Activated CD4-positive, alpha-beta T cell treated with anti-CD3 and anti-CD28 coated beads, Interleukin-2, amount 10 ng/mL, durations not matched to agents 24 days and 14 days (primary cell): ENCODE measurements at places on chromosomes 6 and 20. TPM values are rescaled to one million over a fixed set of nuclear protein-coding genes. Genes with fewer than 3 reads are reported as not detected.
A peak's percentile ranks its signal among the peaks of the same experiment; 100 is the strongest.

- no peaks in the 10 kb centered on the region for H3K4me1 ChIP-seq
- no peaks in the 10 kb centered on the region for H3K36me3 ChIP-seq
- no peak overlapping the region for H3K27ac ChIP-seq
- H3K4me3 ChIP-seq = no peak overlapping the region
- no peak for DNase-seq
- H3K27me3 ChIP-seq = no peaks in the 10 kb centered on the region
These were observed 348.2 kb downstream of the TFAP2B start for GRCh38 chr6:51166914-51167313.

Gene LRRC1
- total RNA-seq = 2.3 and 2.7 TPM in 2 replicates

Gene CALHM4
- not detected in 2 replicates for total RNA-seq

DNA sequence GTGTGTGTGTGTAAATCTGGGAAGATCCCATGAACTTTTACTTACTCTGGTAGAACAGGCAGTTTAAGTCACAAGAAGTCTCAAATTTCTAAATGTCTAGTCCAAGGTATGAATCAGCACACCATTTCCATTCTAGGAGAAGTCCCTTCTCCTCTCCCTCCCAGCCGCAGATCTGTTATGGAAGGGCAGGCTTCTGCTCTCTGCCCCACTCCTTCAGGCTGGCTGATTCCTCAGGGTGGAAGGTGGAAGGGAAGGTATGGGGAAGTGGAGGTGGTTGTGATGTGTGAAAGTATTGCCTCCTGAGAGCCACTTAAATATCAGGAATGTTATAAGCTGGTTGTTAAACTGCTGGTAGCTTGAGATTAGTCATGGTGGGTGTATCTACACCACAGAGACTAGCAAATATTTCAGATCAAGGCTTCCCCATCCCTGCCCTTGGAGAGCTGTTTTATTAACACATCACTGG, 44.5 kb upstream of the LAMA4 start:
- DNase-seq = no peak
- no peaks in the 10 kb centered on the region for H3K4me1 ChIP-seq
- no peaks in the 10 kb centered on the region for H3K36me3 ChIP-seq
- no peak overlapping the region for H3K27ac ChIP-seq
- H3K27me3 ChIP-seq = peaks cover 54% of the 10 kb centered on the region

DNA sequence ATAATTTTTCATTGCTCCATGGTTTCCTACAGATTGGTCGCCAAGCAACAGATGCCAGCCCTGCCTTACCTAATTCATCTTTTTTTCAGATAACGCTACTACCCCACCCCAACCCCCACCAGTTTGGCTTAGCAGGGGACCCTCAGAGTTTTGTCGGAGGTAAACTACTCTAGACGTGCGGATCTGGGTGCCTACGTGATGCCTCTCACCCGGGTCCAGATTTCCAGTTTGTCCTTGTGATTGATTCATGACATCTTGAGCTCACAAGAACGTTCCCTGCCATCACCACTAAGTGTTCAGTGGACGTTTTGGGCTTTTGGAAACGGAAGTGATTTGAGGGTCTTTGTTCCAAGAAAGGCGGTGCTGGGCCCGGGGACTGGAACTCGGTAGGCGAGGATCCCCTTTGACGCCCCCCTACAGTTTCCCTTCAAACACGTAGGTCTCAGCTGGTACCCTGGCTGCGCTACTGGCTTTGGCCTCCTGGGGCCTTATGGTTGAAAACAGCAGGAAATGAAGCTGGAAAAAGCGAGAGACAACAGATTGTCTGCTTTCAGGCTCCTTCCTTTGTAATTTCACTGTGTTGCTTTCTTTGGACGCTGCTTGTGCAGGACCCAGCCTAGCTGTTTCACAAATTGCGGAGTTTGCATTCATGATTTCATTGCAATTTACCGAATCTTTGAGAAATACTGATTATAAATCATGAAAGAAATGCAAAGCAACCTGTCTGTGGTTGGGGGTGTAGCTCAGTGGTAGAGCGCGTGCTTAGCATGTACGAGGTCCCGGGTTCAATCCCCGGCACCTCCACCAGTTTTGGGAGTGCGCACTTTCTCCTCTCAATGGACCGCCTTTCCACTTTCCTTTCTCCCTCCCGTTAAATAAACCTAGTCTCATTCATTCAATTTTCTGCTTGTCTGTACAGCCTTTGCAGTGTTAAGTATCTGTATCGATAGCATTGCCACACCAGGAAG, 81.0 kb downstream of the GPX5 start:
- H3K36me3 ChIP-seq = no peaks in the 10 kb centered on the region
- H3K27ac ChIP-seq = peak overlapping the region; percentile 36
- H3K27me3 ChIP-seq = peaks cover 42% of the 10 kb centered on the region
- peak; percentile 68 for DNase-seq
- peaks cover 4% of the 10 kb centered on the region for H3K4me1 ChIP-seq
- H3K4me3 ChIP-seq = peak overlapping the region; percentile 58

GRCh38 chr20:9053108-9053507, 15.8 kb upstream of the PLCB4 start:
- H3K27me3 ChIP-seq = no peaks in the 10 kb centered on the region
- H3K4me3 ChIP-seq = no peak overlapping the region
- DNase-seq = no peak
- no peak overlapping the region for H3K27ac ChIP-seq
- no peaks in the 10 kb centered on the region for H3K4me1 ChIP-seq

Gene CHRNA4
- not detected in 2 replicates for total RNA-seq

DNA sequence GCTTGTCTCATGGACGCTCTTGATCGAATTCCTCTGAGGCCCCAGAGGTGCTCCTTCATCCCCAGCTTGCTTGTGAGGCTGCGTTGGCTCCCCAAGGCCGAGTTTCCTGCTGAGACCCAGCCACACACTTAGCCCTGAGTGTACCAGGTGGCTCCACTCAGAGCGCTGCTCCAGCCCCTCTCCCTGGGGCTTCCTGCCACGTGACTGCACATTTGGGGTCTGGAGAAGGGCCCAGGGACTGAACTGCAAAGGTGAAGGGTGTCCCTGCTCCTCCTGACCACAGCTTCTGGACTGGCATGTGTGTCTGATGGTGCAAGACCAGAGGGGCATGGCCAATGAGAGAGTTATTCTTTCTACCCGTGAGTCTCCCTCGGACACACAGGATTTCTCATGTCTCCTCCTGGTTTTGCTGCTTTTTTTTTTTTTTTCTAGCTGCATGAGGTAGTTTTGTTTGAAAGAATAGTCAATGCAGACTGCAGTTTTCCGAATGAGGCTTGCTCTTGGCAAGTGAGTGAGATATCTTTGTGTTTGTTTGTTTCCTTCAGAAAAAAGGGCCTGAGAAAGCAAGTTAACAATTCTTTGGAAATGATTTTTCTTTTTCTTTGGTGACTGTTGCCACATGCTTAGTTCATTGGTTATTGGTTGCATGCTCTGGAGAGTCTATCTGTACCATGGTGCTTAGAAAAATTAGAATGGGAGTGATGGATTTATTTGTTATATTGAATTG, 3.1 kb upstream of the ZNF831 start:
- peaks cover 70% of the 10 kb centered on the region for H3K4me1 ChIP-seq
- H3K4me3 ChIP-seq = peak overlapping the region; percentile 83
- DNase-seq = peak; percentile 68
- H3K27me3 ChIP-seq = no peaks in the 10 kb centered on the region
- H3K27ac ChIP-seq = peak overlapping the region; percentile 97
- no peaks in the 10 kb centered on the region for H3K36me3 ChIP-seq

- DNase-seq = peak; percentile 41
- H3K27me3 ChIP-seq = peaks cover 26% of the 10 kb centered on the region
- no peak overlapping the region for H3K27ac ChIP-seq
- no peak overlapping the region for H3K4me3 ChIP-seq
- H3K36me3 ChIP-seq = no peaks in the 10 kb centered on the region
- peaks cover 19% of the 10 kb centered on the region for H3K4me1 ChIP-seq
These were observed 4.2 kb upstream of the HLA-DOA start for GRCh38 chr6:33013608-33014007.

GRCh38 chr6:160081398-160081797, 40.2 kb upstream of the SLC22A1 start:
- H3K4me1 ChIP-seq = peaks cover 7% of the 10 kb centered on the region
- peaks cover 72% of the 10 kb centered on the region for H3K36me3 ChIP-seq
- H3K27ac ChIP-seq = no peak overlapping the region
- DNase-seq = no peak

GRCh38 chr6:131368198-131368911, 204.7 kb upstream of the ARG1 start:
- no peak for DNase-seq
- H3K36me3 ChIP-seq = peaks cover 7% of the 10 kb centered on the region
- no peaks in the 10 kb centered on the region for H3K27me3 ChIP-seq
- peaks cover 4% of the 10 kb centered on the region for H3K4me1 ChIP-seq
- H3K4me3 ChIP-seq = no peak overlapping the region

Gene ZNF343
- 18.9 and 21.4 TPM in 2 replicates for total RNA-seq

DNA sequence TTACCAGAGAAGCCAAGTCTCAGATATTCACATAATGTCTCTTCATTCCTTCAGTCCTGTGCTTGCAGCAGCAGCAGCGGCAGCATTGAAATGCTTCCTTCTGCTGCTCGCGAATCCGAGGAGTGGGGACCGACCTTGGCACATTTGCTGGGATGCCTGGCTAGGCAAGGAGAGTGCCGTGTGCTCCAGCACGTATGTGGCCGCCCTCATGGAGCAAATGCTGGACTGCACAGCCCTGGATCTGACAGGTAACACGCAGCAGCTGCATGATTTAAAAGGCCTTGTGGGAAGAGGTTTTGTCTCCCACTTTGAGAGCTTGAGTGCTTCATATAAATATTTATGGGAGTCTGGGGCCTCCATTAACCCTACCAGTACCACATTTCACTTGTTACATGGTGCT, 9.9 kb downstream of the MAFB start:
- peaks cover 61% of the 10 kb centered on the region for H3K27me3 ChIP-seq
- DNase-seq = no peak
- H3K4me3 ChIP-seq = no peak overlapping the region
- no peak overlapping the region for H3K27ac ChIP-seq

GRCh38 chr6:160426136-160426535, 78.0 kb downstream of the SLC22A3 start:
- H3K4me1 ChIP-seq = peaks cover 8% of the 10 kb centered on the region
- no peak for DNase-seq
- H3K27ac ChIP-seq = no peak overlapping the region
- H3K36me3 ChIP-seq = no peaks in the 10 kb centered on the region
- peaks cover 53% of the 10 kb centered on the region for H3K27me3 ChIP-seq

DNA sequence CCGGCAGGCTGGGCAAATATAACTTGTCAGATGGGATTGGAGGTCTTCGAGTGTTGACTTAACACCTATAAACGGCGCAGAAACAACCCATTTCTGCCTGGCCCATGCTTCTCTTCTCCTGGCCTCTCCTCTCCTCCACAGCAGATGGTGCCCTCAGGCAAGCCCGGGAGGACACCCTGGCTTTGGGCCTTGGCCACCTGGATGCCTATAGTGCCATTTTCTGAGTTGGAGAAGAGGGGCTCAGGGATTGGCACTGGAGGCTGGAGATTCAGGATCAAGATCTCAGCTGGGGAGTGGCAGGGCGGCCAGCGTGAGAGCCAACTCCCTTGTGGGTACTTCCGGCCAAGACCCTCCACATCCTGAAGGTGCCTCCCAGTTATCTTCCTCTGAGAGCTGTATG, 211.9 kb upstream of the PMEPA1 start:
- no peak overlapping the region for H3K4me3 ChIP-seq
- H3K27ac ChIP-seq = no peak overlapping the region
- no peaks in the 10 kb centered on the region for H3K36me3 ChIP-seq
- H3K27me3 ChIP-seq = peaks cover 2% of the 10 kb centered on the region
- H3K4me1 ChIP-seq = no peaks in the 10 kb centered on the region

Gene SMLR1
- not detected in 2 replicates for total RNA-seq

Gene HEY2
- total RNA-seq = not detected in 2 replicates

- no peak overlapping the region for H3K4me3 ChIP-seq
- H3K4me1 ChIP-seq = peaks cover 18% of the 10 kb centered on the region
- peaks cover 2% of the 10 kb centered on the region for H3K36me3 ChIP-seq
- peak overlapping the region; percentile 45 for H3K27ac ChIP-seq
These were observed 16.9 kb downstream of the NDRG3 start for GRCh38 chr20:36728986-36729385.

Gene SAMD5
- 0.05 and 0.07 TPM in 2 replicates for total RNA-seq

DNA sequence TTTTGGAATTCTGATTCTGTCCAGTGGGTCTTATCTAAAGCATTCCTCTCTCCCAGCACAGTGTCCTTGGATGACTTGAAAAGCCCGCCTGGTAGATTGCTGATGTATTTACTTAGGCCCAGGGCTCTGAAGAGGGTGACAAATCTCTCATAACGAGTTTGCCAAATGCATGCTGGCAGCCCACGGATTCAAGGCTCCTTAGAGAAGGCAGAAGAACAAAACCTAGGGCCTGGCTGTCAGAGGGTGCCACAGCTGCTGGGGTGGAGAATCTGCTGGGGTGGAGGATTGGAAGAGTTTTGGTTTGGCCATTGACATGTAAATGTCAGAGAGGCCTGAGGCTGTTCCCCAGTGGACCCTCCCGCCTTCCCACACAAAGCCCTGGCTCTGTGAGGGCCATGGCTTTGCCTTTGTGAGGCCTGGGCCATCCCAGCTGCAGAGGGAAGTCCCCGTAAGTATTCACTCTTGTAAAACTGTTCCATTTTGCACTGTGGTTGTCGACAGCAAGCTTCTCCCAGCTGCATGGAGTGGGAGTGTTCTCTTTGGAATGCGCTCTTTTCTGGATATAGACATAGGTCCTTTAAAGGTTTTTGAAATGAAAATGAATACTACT, 50.3 kb downstream of the ANKRD6 start:
- H3K4me1 ChIP-seq = no peaks in the 10 kb centered on the region
- no peak overlapping the region for H3K4me3 ChIP-seq
- H3K27ac ChIP-seq = no peak overlapping the region
- peaks cover 17% of the 10 kb centered on the region for H3K27me3 ChIP-seq
- no peaks in the 10 kb centered on the region for H3K36me3 ChIP-seq

GRCh38 chr6:106620931-106621672, 8.2 kb downstream of the RTN4IP1 start:
- peaks cover 18% of the 10 kb centered on the region for H3K36me3 ChIP-seq
- H3K27ac ChIP-seq = no peak overlapping the region
- peak; percentile 4 for DNase-seq
- no peak overlapping the region for H3K4me3 ChIP-seq

DNA sequence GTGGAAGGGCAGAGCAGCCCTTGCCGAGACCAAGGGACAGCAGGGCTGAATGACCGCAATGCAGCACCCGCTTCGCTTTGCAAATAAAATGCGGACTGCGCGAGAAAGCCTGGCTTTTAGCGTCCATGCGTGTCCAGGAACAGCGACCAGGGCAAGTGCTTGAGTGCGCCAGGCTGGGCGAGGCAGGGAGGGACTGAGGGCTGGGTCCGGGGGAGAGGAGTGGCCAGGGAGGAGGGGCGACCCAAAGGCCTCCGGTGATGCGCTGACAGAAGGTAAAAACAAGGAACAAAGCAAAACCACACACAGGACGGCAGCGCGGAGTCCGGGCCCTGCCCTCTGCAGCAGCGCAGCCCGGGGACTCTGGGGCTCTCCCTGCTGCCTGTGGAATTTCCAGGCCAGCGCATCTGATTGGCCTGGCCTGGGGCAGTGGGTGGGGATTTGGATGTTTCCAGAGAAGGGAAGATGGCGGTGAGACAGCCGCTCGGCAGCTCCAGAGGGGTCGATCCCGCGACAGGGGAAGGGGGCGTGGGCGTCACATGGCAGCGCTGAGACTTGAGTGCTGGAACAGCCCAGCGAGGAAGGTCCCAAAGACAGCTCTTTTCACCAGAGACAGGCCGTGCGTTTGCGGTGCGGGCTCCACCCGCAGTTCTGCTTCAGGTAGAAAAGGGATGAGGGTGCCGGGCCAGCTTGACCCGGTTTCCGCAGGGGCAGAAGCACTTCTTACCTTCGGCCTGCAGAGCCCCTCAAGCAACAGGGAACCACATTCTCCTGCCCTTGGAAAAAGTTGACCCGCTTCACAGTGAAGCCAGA, 51.8 kb downstream of the SSR1 start:
- peaks cover 24% of the 10 kb centered on the region for H3K27me3 ChIP-seq
- H3K27ac ChIP-seq = peak overlapping the region; percentile 54
- peaks cover 16% of the 10 kb centered on the region for H3K4me1 ChIP-seq
- DNase-seq = peak; percentile 79
- no peaks in the 10 kb centered on the region for H3K36me3 ChIP-seq
